ENCODE measurements at places on chromosomes 13 and 19. TPM values are rescaled to one million over a fixed set of nuclear protein-coding genes. Genes with fewer than 3 reads are reported as not detected.
A peak's percentile ranks its signal among the peaks of the same experiment; 100 is the strongest.

- peak overlapping the region; percentile 84 for H3K27ac ChIP-seq
- peak overlapping the region; percentile 86 for H3K4me3 ChIP-seq
- peaks cover 33% of the 10 kb centered on the region for H3K4me1 ChIP-seq
- DNase-seq = no peak
These were observed 1.4 kb downstream of the RAP2A start for GRCh38 chr13:97435323-97435722.

- H3K27ac ChIP-seq = no peak overlapping the region
- DNase-seq = no peak
These were observed 267.1 kb upstream of the EDNRB start for GRCh38 chr13:78185700-78186099.

- peaks cover 10% of the 10 kb centered on the region for H3K27me3 ChIP-seq
- peaks cover 8% of the 10 kb centered on the region for H3K36me3 ChIP-seq
- H3K27ac ChIP-seq = no peak overlapping the region
- H3K4me1 ChIP-seq = peaks cover 2% of the 10 kb centered on the region
- DNase-seq = no peak
These were observed 3.7 kb downstream of the LILRB3 start for GRCh38 chr19:54218960-54219661.

Gene CYSLTR2
- not detected for total RNA-seq
